ENCODE measurements at places on chromosomes 2 and 18.

- DNase-seq = no peak
Measured at GRCh38 chr2:162099836-162100235, 25.8 kb upstream of the DPP4 start.

DNA sequence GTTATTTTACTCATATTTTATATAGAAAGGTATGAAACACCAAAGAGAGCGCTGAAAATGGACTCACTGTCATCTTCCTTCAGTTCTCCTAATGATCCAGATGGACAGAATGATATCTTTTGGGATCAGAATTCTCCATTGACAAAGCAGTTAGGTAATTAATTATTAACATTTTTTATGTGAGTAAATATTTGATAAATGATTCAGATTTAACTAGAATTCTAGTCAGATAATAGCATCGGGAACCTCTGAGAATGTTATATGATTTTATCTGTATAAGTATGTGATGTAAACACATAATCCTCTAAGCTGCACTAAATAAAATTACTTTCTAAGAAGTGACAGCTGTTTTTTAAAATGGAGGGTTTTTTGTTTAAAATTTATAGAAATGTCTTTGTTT is 2.0 kb downstream of the ETAA1 start:
- no peak for DNase-seq

GRCh38 chr2:96506016-96506906 is 1.1 kb upstream of the NEURL3 start:
- DNase-seq = no peak

DNA sequence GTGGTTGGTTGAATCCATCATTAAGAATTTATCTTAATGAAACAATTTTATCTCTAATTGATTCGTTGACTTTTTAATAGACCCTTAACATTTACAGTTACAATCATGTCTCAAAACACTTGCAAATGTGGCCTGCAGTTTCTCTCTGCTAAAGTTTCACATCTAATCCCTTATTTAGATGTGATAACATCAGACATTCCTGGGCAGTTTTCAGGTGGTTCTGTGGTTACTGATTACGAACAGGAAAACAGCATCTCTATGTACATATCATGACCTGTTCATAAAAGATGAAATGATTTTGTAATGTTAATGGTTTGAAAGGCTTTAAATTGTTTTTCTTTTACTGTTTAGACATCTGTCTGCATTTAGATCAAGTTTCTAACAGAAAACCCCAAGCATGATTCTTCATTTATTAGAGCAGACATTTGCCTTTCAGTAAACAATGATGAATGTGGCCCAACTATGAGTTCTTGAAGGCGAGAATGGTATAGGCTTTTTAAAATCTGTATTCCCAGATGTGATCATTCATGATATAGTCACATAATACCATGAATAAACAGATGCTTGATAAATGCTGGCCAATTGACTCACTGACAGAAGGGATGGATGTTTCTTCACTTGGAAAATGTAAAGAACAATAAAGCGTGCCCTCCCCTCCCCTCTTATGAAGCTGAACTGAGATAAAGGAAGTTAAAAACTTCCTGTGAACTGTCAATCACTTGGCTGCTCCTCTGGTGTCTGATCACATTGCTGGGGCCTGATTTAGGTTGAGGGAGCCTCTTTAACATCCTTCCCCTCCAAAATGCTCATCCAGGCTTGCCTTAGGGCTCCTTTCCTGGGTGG is 3.5 kb downstream of the CAPN14 start:
- DNase-seq = no peak

- DNase-seq = no peak
Measured at GRCh38 chr2:104412384-104412783, 441.5 kb upstream of the POU3F3 start.

- DNase-seq = no peak
Measured at GRCh38 chr2:17355608-17356329, 162.5 kb downstream of the RAD51AP2 start.

GRCh38 chr2:242020196-242021004 is 150.9 kb downstream of the RTP5 start:
- no peak for DNase-seq

DNA sequence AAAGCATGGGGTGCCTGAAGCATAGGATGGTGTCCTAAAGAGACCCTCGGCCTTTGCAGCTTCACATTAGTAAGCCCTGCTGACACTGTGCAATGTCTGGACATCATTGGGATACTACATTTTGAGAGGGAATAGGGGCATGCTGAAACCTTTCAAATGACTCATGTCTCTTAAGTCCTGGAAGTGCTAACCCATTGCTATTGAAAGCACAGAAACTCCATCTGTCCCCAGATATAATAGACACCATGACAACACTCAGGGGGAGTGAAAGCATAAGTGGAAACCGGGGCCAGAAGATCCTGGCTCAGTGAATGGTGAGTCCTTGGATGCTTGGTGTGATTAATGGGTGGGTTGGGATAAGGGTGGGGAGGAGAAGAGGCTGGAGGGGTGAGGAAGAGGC is 595.5 kb upstream of the ID2 start:
- DNase-seq = peak; percentile 18

DNA sequence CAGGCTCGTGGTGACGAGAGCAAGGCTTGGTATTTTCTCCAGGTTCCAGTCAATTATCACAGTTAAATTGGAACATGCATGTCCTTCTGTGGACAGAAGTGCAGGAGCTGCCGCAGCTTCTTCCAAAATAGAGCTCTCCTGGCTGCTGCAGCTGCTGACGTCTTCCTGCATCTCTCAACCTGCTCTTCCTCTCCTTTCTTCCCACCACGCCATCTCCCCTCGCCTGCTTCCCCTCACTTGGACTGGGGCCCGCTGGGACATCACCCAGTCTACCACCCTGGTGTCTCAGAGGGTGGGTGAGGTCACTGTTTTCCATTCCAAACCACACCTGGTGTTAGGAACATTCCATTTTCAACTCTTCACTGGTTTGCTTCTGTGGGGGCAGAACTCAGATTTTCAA is 41.4 kb downstream of the SPP2 start:
- DNase-seq = no peak

DNA sequence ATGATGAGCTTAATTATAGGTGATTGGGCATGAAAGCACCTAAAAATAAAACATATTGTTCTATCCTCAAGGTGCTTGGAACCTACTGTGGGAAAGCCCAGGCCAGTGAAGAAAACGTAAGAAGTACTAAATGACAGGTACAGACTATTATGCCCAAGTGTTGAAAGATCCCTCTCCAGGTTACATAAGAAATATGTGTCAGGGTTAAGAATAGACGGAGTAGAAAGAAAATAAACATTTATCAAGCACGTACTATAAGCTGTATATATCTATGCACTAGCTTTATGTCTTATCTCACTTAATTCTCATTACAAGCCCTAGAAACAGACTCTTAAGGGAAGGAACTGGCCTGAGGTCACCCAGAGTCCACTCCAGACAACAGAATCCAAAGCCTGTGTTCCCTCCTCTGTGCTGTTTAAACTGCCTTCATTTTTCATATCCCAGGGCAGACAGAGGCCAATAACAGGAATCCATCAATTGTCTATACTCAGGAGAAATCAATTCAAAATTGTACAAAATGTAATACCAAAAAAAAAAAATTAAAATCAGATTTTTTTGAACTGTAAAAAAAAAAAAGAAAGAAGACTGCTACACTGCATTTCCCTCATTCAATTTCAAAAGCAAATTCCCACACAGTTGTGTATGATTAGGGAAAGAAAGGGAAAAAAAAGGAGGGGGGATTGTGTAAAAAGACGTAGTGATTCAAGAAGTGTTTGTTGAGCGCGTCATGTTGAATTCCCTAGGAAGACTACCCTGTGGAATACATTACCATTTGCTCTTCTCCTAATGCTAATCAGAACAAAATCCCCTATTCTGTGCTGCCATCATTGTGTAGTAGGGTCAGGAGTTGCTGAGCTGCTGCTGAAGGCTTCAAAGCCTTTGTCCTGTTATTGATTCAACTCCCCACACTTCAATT is 156.3 kb downstream of the IRS1 start:
- DNase-seq = no peak

- no peak for DNase-seq
Measured at GRCh38 chr2:24855726-24856125, 62.5 kb downstream of the CENPO start.

GRCh38 chr2:167749016-167749415 is 498.4 kb downstream of the STK39 start:
- no peak for DNase-seq

- no peak for DNase-seq
Measured at GRCh38 chr18:62610351-62610700, 87.5 kb downstream of the ZCCHC2 start.

DNA sequence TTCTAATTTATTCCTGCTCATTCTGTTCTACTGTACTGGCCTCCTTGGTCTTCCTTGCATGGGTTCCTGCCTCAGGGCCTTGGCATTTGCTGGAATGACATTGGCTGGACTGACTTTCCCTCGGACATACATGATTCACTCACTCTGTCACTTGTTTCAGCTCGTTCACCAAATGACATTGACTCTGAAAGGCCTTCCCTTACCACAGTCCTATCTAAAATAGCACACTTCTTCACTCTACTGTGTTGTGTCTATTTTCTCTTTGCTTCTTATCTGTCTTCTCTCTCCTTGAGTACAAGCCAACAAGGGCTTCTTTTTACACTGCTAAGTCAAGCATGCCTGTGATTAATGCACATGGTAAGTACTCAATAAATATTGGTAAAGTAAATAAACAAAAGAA is 65.6 kb downstream of the SCG2 start:
- DNase-seq = no peak

GRCh38 chr18:63444580-63444979 is 22.3 kb upstream of the VPS4B start:
- peak; percentile 96 for DNase-seq

DNA sequence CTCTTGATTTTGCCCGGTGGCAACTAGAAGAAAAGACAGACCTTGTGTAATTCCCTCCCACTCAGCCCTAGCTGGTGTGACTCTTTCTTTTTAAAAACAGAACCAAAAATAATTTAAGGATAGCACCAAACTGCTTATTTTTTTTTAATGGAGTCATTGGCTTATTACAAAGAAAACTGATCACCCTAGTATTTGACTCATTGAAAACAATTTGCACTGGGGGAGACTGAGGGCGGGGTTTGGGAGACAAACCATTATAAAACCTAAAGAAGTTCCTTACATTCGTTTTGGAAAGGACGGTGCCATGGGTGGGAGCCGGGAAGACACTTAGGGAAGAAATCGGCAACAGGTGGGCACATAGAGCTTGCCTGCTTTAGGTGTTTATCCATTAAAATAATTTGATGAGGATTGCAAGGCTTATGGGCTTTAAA is 2.5 kb downstream of the PAX3 start:
- no peak for DNase-seq

DNA sequence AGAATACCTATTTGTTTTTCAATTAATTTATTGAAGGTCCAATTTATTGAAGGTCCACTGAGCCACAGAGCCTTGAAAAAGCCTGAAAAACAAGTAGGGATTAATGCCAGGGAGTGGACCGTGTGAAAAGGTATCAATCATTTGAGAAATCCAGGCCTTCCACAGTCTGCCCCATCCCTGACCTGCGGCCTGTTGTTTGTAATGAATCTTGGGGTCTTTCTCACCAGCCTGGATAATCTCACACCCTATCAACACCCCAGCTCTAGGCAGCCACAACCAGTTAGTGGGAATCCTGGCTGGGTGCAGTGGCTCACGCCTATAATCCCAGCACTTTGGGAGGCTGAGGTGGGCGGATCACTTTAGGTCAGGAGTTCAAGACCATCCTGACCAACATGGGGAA is 47.8 kb downstream of the TNFRSF11A start:
- DNase-seq = no peak

- peak; percentile 2 for DNase-seq
Measured at GRCh38 chr2:8437228-8437948, 244.5 kb upstream of the ID2 start.

GRCh38 chr2:121809607-121810006 is 54.2 kb downstream of the TSN start:
- DNase-seq = no peak

GRCh38 chr2:230877759-230878598 is 13.2 kb downstream of the ITM2C start:
- DNase-seq = no peak

- no peak for DNase-seq
Measured at GRCh38 chr2:86135653-86136052, 29.6 kb downstream of the PTCD3 start.

GRCh38 chr2:238632181-238633060 is 205.7 kb downstream of the ASB1 start:
- DNase-seq = no peak

DNA sequence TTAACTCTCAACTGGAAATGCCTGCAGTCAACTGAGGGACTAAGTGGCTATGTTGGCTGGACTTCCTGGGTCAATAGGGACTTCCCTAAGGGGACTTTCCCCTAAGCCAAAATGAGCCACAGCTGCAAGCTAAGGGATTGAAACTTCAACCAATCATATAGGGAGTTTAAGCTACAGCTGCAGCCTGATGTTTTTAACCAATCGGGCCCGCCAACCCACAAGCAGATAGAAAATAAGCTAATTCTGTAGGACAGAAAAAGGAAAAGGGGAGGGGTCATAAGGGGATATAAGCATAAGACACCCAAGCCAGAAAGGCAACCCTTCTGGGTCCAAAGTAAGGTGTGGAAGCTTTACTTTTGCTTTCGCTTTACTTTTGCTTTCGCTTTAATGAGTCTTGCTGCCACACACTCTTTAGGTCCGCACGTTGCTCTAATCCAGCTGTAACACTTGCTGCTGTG is 927.5 kb downstream of the ERBB4 start:
- no peak for DNase-seq

All from foreskin keratinocyte (primary cell).